ENCODE measurements at places on chromosomes 11 and 22.
A peak's percentile ranks its signal among the peaks of the same experiment; 100 is the strongest.

GRCh38 chr11:134475951-134476350 is 63.9 kb upstream of the B3GAT1 start:
- DNase-seq, result no peak

DNA sequence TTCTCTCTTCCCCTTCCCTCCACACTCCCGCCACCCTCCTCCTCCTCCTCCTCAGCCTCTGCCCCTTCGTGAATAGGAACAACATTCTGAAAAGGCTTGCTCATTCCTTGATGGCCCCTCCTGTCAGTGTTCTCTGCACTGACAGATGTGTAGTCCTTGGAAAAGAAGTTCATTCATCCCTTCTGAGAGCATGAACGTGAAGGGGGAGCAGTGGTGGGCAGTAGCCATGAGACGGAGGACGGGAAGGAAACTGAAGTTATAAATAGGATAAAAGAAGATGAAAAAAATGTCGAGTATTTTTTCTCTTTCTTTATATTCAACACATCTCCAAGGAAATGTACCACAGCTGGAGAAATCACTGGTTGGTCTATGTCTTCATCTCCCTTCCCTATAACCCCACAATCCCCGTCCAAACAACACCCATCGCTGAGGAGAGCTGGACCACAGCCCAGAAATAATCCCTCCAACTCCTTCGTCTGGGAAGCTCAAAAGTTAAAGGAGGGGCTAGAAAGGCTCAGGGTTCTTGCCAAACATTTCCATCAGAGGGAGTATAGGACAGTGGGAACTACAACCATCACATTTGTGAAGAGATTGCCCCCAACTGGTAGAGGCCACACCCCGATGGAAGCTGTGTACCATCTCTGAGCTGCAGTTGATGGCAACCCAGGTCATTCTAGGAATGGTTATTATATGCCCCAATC is 33.5 kb downstream of the ETS1 start:
- no peak for DNase-seq

DNA sequence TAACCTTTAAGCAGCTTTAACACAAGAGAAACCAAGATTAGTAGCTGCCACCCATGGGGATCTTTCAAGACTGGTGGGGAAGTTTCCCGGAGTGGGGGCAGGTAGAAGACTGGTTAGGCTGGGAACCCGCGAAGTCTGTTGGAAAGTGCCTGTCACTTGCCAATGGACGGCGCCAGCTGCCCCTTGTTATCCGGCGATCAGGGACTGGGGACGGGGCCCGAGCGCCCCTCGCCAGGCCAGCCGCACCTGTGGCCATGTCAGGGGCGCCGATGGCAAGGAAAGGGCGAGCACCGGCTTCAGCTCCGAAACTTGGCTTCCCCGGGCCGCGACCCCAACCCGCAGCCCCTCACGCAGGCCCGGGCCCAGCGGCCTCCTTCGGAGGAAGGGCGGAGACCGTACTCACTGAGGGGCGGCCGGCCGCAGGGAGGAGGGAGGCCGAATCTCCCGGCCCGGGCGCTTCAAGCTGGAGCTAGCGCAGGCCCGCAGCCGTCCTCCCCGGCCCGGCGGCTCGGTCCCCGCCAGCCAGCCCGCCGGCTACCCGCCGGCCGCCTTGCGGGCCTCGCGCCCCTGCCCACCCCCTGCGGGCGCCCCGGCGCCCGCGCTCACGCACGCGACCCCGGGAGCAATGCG is 539 bp downstream of the EIF4ENIF1 start:
- peak; percentile 4 for DNase-seq

DNA sequence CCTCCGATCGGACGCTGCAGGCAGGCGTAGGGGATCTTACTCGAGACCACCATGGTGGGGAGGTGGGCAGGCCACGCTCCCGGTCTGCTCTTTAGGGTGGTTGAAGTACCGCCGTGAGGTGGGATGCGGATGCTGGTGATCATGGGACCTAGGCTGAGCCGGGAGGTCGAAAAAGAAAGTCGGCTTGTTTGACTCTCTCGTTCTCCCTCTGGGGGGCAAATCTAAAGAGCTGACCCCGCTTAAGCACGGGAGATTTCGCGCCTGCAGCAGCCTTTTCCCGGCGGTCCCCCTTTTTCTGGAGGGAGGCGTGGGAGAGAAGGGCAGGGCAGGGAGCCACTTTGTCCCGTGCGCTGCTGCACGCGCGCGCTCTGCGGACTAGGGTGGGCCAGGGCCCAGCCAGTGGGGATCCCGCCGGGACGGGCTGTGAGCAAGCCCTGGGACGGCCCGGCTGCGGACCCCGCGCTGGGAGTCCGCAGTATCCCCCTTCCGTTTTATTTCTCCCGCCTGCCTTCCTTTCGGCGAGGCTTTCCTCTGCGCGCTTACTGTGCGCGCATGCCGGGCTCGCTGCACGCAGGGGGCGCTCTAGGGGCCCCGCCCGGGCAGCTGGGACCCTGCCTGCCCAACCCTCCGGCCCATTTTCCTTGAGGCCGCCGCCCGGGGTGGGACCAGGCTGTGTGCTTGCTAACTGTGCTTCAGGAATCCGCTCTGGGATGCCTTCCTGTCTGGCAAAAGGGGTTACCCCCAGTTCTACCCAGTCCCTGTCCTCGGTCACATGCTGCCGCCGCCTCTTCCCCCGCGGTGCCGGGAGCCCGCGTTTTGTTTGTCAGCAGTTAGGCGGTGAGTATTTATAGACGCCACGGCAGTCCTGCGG is 81.0 kb downstream of the PRR5L start:
- DNase-seq, result no peak

DNA sequence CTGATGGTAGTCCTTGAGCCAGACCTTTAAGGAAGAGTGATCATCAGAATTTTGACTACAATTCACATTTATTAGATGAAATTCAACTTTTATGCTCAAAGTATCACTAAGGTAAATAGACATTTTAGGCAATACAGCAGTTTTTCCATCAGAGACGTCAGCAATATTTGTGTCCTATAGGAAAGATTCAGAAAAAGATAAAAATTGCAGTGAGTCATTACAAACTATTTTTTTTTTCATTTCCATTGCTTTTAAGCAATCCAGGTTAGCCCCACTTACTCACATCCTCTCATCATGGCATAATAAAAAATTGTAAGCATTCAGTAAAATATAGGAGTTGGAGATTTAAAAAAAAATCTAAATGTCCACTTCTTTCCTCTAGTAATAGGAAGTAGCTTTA is 46.9 kb downstream of the MSANTD4 start:
- DNase-seq, result no peak

DNA sequence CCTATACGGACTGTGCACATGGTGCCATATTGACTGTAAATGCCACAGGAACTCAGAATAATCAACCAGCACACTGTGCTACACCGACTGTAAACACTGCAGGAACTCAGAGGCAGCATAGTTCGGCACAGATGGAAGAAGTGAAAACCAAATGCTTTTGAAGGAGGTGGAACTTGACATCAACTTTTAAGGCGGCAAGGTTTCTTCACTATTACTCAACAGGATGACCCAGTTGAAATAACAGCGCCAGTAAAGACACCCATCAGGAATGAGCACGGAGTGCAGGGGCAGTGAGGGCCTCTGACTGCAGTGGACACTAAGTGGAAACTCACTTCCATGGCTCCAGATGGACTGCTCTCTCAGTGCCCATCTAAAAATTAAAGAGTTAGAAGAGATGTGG is 15.7 kb downstream of the TESMIN start:
- no peak for DNase-seq

GRCh38 chr22:39518144-39518786 is 2.1 kb upstream of the ATF4 start:
- DNase-seq, result no peak

DNA sequence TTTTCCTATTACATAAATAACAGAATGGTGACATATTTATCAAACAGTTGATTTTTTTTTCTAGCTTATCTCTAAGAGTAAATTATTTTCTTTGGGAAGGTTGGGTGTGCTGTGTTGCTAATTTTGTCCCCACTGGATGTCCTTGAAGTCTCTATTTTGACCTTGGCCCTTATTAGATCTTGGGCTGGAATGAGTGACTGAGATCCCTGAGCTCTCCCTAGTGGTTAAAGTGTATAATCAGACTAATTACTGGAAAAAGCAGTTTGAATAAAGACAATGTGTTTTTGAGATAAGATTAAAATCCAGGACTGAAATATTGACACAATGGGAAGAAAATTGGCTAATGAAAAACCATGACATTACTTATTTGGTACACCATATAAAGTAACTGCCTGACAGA is 56.1 kb downstream of the AASDHPPT start:
- no peak for DNase-seq

DNA sequence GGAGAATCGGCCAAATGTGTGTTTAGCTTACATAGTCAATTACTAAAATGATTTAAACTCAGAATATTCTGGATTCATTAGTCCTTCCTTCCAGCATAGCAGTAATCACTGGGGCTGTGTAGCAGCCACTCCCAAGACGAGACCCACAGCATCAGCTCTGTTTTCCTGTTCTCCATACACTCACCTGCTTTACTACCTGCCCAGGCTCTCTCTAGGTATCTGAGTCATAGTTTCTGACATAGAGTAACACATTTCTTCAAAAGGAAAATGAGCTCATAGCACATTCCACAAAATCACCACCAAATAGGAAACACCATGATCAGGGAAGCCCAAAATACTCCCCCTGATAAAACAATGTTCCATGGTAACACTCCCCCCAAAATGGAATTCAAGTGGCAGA is 22.9 kb downstream of the MORC2 start:
- DNase-seq, result no peak
